CD4-positive, alpha-beta T cell treated with Interleukin-21 for 1 hour (primary cell): ENCODE measurements at places on chromosomes 11 and 22.
A peak's percentile ranks its signal among the peaks of the same experiment; 100 is the strongest.

DNA sequence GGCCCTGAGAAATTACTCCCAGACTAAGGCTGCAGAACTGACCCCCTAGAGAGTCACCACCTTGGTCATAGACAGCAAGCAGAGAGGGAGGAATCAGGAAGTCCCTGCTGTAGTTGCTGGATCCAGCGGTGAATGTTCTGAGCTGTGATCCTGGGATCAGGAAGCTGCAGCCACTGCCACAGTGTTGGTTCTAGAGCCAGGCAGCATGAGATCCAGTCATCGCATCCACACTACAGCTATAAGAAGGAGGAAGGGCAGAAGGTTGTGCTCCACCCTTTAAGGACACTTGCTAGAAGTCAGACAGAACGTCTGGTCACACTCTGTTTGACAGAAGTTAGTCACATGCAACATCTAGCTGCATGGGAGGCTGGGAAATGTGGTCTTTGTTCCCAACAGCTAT is 104.7 kb upstream of the OR4B1 start:
- no peak for DNase-seq

- no peak for DNase-seq
Observed at GRCh38 chr22:26777156-26777801, 119.9 kb downstream of the MIAT start.

GRCh38 chr11:19080579-19080993 is 20.1 kb upstream of the MRGPRX2 start:
- DNase-seq: no peak

DNA sequence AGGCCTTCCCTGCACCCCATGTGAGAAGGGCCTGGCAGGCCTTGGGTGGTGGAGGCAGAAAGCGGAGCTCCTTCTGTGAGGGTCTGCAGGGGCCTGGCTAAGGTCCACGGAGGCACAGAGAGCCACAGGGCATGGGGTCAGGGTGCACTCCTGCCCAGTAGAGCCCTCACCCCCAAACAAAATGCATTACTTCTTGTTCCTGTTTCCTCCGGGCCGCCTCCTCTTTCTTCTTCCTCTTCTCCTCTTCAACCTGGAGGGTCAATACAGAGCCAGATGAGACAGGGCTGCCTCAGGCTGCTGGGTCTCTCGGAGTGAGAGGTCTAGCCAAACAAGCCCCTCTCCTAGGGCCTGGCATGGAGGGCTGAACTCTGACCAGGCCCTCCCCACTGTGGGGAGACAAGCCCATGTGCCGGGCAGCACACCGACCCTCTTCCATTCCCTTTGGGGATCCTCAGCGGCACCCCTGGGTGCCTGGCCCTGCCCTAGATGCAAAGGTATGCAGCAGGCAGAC is 10.3 kb upstream of the NAP1L4 start:
- no peak for DNase-seq

- no peak for DNase-seq
Observed at GRCh38 chr11:128802358-128802981, 64.6 kb downstream of the KCNJ1 start.

DNA sequence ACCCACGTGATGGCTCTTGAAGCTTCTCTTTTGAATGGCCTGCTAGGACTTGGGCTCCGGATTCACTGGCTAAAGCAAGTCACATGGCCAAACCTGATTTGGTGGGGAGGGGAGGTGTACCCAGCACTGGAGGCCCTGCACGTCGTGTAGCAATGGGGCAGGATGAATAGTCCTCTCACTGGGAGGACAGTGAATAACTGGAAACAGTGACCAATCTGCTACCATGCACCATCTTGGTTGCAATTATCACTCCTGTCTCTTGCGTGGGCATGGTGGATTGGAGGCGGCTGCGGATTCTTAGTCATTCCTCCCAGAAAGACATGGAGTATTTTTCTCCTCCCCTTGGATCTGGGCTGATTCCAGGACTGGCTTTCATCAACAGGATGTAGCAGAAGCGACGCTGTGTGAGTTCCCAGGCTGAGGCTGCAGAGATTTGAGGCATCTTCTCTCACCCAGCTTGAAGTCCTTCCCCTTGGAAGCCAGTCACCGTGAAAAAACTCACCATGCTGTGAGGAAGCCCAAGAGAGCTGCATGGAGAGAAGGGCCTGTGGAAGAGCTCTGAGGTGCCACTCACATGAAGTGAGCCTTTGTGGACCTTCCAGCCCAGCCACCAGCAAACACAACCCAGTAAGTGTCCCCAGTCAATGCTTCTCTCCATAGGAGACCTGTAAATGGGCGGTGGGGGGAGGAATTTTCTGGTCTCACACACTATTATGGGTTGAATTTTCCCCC is 70.4 kb downstream of the IGLL1 start:
- DNase-seq: no peak

GRCh38 chr22:32319861-32320406 is 37.7 kb upstream of the RFPL3 start:
- no peak for DNase-seq

GRCh38 chr11:9719566-9720289 is 55.9 kb downstream of the SWAP70 start:
- DNase-seq: no peak

DNA sequence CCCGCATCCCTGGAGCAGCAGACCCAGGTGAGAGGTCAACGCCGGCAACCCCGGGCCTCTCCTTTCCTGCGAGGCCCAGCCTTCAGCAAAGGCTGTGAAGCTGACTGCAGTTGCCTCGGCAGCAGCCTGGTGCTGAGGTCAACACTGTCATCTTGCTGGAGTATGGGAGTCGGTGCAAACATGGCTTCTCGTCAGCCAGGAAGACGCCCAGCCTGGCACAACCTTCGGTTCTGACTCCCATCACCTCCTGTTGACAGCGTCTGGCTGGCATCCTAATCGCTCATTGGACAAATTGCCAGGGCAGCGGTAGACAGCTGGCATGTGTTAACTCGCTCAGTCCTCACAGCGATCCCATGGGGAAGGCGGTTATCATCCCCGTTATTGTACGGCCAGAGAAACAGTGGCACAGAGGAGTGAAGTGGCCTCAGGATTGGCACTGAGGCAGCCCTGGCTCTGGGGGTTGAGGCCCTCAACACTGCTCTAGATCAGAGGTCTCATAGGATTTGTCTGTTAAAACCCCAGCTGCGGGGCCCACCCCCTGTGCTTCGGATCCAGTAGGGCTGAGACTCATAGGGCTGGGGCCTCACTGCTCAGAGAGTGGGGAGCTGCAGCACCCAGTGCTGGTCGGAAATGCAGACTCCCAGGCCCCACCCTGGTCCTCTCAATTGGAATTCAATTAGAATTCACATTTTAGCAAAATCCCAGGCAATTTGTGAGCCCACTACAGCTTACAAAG is 39.3 kb upstream of the TP53I11 start:
- DNase-seq: no peak

DNA sequence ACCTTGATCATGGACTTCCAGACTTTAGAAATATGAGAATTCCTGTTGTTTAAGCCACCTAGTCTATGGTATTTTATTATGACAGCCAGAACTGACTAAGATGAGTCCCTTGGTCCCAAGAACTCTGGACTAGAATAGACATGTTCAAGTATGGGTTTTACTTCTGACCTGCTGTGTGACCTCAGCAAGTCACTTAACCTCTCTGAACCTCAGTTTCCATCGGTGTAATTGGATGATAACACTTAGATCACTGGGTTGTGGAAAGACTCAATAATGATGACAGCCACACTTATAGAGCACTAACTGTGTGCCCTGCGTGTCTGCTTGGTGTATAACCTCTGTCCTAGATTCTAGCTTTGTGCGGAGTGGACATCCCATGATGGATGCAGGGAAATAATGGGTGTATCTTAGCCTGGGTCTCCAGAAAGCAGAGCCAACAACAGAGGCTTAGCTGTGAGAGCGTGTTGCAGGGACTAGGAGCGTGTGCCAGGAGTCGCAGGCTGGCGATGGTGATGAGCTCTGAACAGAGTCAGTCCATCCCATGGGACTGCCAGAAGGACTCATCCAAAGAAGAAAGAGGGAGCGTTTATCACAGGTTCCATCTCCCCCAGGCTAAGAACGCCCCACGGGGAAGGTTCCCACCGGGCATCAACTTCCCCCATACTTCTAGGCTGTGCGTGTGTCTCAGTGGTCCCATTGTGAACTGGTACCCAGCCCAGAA is 93.2 kb upstream of the TP53I11 start:
- no peak for DNase-seq

- DNase-seq: no peak
Observed at GRCh38 chr22:43477966-43478365, 66.2 kb downstream of the MPPED1 start.

GRCh38 chr11:111532365-111532709 is 8.2 kb upstream of the LAYN start:
- DNase-seq: no peak

GRCh38 chr22:35792506-35792905 is 74.8 kb downstream of the APOL5 start:
- no peak for DNase-seq

GRCh38 chr11:114970927-114971645 is 292.8 kb downstream of the NXPE2 start:
- DNase-seq: no peak

- DNase-seq: no peak
Observed at GRCh38 chr11:125551835-125552342, 17.4 kb upstream of the EI24 start.

- DNase-seq: peak; percentile 34
Observed at GRCh38 chr11:85809191-85809590, 1.8 kb downstream of the SYTL2 start.

GRCh38 chr11:26985943-26986342 is 8.0 kb upstream of the FIBIN start:
- DNase-seq: no peak

DNA sequence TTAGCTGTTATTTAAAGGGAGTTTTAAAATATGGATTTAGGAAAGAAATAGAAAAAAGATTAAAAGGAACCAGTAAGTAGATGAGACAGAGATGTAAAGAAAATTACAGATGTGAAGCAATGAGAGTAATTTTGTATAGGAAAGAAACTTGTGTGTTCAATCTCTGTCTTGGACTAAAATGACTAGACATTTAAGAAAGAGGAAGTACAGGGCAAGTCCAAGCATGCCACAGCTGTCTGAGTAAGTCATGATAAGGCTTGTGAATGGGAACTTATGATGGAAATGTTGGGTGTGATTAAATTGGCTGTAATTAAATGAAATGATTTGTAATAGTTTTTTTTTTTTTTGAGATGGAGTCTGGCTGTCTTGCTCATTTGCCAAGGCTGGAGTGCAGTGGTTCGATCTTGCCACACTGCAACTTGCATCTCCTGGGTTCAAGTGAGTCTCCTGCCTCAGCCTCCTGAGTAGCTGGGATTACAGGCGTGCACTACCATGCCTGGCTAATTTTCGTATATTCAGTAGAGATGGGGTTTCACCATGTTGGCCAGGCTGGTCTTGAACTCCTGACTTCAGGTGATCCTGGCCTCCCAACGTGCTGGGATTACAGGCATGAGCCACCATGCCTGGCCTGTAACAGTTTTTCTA is 5.9 kb upstream of the ACY3 start:
- no peak for DNase-seq

- DNase-seq: peak; percentile 69
Observed at GRCh38 chr11:45371251-45372115, 85.3 kb upstream of the SYT13 start.

- DNase-seq: peak; percentile 86
Observed at GRCh38 chr11:85823816-85824215, 12.9 kb upstream of the SYTL2 start.

DNA sequence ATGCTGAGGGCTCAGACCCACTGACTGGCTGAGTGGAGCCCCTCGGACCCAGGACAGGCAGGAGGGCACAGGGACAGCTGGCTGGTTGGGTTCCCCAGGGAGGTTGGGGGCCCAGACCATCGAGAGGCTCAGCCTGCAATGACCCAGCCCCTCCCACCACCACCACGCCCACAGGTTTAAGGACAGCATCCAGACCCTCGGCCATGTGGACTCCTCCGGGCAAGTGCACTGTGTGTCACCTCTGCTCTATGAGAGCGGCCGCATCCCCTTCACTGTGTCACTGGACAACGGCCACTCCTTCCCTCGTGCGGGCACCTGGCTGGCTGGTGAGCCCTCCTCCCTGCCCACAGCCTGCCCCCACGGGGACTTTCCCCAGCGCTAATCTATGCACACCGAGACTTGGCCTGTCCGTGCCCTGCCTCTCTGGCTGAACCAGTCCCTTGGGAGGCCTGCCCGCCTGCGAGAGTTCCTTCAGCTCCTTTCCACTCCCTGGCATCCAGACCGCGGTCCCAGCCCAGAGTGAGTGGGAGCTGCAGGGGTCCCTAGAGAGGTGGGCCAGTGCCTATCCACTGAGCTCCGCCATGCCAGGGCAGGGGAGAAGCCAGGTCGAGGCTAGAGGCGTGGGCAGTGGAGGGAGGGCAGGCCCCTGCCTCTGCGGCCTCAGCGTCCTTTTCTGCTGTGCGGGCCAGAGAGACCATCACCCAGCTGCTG is 2.2 kb downstream of the SUSD2 start:
- DNase-seq: no peak

- no peak for DNase-seq
Observed at GRCh38 chr11:57094181-57094935, 87.4 kb upstream of the LRRC55 start.

- no peak for DNase-seq
Observed at GRCh38 chr22:44450503-44450902, 47.5 kb downstream of the RTL6 start.

- no peak for DNase-seq
Observed at GRCh38 chr22:35604621-35605368, 12.3 kb downstream of the MB start.

- DNase-seq: no peak
Observed at GRCh38 chr11:133078591-133079404, 453.5 kb downstream of the OPCML start.
